NCI-H187 treated with DMSO at 0.1 percent for 48 hours (cell line): ENCODE measurements at places on chromosomes 16 and 17.

DNA sequence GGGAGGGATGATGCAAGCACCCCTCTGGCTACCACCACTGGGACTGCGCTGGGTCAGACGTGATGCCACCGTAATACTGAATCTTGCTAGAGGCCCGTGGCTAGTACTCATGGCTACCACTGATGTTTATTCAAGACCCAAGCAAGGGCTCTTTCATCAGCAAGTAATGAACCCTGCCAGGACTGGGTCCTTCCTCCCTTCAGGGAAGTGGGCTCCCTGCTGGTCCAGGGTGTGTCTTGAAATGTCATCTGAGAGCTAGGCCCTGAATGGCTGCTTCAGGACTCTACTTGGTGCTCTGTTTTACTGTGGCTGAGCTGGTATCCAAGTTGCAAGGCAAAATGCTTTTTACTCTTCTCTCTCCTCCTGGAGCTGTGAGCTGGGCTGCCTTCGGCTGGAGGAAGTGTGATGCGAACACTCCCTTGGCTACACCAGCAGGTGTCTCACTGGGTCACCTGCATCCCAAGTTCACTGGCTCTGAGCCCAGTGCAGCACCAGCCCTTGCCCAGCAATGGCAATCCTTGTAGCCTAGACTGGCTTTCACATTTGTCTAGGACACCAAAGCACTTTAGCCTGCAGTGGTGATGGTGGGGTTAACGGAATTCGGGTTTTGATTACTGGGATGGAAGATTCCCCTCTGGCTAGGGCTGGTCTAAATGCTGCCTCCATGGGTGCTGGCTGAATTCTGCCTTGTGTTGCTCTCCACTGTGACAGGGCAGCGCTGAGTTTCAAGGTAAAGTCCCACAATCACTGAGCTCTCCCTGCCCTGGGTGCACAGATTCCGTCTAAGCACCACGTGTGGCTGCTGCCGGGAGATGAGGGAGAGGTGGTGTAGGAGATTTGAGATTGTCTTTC, 98.6 kb downstream of the USP22 start:
- DNase-seq = peak; percentile 26

DNA sequence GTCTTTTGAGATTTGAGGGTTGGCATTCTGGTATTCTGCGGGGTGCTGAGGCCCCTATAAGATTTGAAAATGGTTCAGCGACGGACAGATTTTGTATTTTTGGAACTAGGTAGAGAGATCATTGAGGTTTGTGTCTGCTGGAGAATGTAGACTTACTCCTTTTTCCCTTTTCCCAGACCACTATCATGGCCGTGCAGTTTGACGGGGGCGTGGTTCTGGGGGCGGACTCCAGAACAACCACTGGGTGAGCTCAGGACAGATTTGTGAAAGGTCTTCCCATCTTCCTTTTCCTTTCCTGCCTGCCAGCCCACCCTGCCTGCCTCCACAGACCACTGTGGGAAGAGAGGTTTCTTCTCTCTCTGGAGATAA, 572 bp downstream of the PSMB6 start:
- no peak for DNase-seq

- no peak for DNase-seq
Observed at GRCh38 chr16:3481696-3482658, 13.3 kb downstream of the C16orf90 start.

DNA sequence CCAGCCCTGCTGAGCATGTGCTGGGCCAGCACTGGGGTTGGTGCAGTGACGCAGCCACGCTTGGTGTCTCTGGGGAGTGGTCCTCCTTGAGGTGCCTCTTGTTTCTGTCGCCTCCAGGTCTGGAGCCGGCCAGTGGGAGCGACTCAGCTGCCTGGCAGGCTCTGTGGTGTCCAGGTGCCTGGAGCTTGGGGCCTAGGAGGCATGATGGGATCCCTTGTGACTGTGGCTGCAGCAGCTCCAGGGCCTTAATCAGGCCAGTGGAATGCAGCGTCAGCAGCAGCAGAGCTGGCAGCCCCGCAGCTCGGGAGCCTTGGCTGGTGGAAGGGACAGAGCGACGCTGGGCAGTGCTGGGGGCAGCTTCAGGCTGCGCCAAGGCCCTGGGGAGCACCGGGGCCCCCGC, 74.7 kb upstream of the CIBAR2 start:
- DNase-seq = no peak

DNA sequence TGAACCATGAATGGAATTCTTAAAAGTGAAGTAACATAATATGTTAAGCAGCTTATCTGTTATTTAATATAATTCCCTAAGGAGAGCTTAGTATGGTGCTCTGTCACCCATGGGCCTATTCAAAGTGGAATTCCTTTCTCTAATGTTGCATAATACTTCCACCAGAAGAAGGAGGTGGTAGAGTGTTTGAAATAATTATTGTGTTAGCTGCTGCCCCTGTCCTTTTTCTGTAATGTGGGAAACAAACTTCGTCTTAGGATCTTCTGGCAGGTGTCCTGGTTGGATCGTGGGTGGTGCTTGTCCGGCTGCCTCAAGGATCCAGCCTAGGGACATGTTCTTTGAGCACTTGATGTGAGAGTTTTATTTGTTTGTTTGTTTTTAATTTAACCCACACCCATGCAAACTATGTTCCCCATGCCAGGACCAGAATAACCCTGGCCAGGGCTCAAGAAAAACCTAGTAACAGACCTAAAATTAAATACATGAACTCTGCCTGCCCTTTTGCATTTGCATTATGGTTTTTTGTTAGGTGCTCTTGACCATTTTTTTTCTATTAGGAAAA, 46.1 kb downstream of the ZNRF1 start:
- no peak for DNase-seq

DNA sequence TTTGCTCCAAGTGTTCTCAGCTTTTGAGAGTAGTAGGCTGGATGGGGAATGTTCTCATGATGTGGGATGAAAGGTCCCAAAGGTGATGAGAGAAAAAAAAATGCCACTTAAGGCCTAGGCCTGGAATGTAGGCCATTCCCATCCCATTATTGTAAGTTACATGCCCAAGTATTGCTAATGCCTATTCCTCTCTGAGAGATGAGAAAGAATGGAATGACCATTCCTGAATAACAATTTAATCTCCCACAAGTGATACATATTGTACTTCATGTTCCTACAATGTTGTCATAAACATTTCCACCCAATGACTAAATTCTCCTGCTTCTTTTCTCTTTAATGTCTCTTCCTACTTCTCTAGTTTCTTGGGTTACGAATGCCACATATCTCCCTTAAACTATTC, 102.8 kb upstream of the KCNJ16 start:
- no peak for DNase-seq

DNA sequence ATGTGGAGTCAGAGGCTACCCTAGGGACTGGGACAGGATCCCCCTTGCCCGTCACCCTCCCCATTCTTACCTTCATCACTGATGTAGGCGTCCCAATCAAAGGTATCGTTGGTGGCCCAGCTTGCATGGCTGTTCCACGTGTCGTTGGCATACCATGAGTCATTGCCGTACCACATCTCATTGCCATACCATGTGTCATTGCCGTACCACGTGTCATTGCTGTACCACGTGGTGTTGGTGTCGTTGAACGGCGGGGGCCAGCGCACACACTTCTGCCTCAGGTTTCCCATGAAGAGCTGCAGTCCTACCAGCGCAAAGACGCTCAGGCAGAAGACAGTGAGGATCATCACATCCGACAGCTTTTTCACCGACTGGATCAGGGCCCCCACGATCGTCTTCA, 4.8 kb downstream of the SCN4A start:
- DNase-seq = no peak

DNA sequence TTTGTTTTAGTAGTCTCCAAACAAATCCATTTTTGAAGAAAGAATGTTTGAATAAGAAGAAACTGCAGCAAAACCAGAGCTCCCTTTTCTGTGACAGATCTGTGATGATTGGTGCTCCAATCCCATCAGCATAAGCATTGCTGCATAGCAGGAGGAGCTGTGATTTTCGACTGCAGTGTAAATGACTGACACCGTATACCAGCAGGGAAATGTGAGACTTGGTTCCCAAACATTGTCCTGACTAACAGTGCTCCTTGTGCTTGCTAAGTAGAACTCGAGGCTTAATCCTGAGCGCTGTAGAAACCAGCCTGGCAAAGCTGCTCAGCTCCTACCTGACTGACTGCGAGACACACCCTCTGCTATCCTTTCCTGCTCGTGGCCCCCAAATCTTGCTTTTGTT, 57.2 kb downstream of the NUP93 start:
- no peak for DNase-seq

DNA sequence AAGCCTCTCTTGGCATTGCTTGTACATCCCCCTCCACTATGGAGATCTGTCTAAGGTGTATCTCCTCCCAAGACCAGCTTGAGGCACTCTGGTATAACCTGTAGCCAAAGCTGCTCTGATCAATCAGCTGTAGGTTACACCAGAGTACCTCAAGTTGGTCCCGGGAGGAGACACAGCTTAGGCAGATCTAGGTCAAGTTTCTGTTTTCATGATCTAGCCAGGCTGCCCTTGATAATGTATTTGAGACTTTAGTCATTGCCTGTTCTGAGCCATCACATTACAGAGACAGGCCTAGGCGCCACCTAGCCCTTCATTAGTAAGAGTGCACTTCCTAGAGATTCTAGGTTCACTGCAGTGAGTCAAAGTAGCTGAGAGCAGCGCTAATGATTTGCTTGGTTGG, 31.4 kb downstream of the ASGR1 start:
- DNase-seq = no peak

- DNase-seq = no peak
Observed at GRCh38 chr17:38871247-38872015, 1.6 kb downstream of the LASP1 start.

GRCh38 chr16:53057658-53058057, 2.9 kb downstream of the CHD9 start:
- DNase-seq = no peak

GRCh38 chr17:44354582-44355561, 8.8 kb downstream of the FAM171A2 start:
- no peak for DNase-seq

DNA sequence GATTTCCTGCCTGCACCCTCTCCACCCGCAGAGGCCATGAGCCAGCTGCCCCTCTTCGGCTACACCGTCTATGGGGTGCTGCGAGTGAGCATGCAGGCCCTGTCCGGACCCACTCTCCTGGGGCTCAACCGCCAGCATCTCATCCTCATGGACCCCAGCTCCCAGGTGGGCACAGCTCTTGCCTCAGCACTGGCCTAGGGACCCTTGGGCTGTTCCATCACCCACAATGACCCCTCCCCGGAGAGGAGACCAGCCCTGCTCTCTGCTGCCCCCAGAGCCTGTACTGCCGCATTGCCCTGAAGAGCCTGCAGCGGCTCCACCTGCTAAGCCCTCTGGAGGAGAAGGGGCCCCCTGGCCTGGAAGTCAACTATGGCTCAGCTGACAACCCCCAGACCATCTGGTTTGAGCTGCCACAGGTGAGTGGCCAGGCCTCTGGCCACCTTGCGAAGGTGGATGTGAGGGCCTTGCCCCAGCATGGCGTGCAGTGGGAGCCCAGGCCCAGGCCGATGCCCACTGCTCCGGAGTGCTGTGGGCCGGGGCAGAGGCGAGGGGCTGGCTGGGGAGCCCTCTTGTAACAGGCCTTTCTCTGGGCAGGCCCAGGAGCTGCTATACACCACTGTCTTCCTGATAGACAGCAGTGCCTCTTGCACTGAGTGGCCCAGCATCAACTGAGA, 7.3 kb upstream of the SMIM5 start:
- no peak for DNase-seq

- no peak for DNase-seq
Observed at GRCh38 chr17:63407741-63408330, 38.3 kb downstream of the CYB561 start.

GRCh38 chr17:80859002-80859941, 132.4 kb upstream of the CHMP6 start:
- DNase-seq = no peak

DNA sequence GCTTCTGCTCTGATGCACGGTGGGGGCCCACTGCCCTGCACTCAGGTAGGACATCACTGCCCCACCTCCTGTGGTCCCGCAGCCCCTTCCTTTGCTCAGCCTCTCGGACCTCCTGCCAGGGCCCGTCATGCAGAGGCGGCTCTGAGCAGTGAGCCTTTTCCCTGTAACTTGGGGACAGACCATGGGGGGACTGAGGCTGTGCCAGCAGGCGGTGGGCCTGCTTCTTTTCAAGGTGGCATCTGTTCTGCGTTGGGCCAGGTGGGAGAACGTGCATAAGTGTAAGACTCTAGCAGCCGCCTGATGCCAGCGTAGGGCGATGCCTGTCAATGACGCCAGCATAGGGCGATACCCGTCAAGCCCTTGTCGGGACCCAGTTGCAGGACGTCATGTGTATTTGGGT, 40.3 kb upstream of the ZNF469 start:
- no peak for DNase-seq
